ENCODE measurements at places on chromosomes 5 and 9.

- DNase-seq, result no peak
Measured at GRCh38 chr9:136921718-136922117, 22.8 kb downstream of the FBXW5 start.

DNA sequence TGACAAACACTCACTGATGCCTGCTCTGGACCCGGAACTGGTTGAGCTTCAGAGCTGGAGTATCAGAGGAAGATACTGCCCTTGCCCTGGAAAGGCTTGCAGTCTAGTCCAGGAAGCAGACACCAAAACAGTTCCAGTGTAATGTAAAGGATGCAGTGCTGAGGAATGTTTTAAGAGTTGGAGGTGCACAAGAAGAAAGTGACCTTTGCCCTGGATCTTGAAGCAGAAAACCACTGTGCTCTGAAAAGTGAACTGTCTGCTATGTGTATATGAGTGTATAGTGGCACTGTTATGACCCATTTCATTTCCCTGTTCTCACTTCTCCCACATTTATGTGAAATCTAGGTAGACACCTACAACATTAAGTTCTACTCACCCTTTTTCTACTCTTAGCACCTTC is 2.1 kb downstream of the ZNF346 start:
- DNase-seq, result peak; percentile 11

DNA sequence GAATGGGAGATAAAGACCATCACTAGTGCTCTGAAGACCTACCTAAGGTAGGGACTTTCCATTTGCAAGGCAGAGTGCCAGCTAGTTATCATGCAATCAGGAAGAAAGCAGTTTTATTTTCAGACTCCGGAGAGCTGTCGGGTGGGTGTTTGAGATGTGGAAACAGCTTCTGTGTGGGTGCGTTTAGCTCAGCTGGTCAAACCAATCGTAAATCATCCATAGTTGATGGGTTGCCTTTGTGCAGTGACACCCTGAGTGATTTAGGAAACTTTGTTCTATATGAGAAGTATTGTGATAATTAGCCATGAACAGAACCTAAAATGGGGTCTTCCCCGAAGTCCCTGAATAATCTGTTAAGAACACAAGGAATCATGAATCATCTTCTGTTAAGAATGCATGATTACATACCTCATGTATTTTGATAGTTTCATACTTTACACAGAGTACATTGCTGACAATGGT is 284.3 kb downstream of the ARHGAP26 start:
- DNase-seq, result peak; percentile 88

DNA sequence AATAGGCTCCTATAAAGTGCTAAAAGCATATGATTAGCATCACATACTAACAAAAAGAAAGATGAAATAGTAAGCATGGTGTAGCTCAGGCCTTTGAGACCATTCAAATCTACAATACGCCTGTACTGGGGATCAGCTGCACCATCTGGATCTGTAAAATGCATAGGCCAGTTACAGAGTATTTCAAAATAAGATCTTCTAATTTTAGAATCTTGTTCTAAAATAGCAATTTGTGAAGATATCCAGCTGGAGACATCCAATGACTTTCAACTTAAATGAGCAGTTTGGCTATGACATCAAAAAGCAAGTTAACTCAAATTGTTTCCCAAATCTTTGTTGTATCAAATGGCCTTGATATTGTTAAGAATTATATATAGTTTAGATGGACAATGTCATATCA is 386.3 kb downstream of the MRPS30 start:
- no peak for DNase-seq

- no peak for DNase-seq
Measured at GRCh38 chr5:155850370-155850769, 476.6 kb upstream of the SGCD start.

DNA sequence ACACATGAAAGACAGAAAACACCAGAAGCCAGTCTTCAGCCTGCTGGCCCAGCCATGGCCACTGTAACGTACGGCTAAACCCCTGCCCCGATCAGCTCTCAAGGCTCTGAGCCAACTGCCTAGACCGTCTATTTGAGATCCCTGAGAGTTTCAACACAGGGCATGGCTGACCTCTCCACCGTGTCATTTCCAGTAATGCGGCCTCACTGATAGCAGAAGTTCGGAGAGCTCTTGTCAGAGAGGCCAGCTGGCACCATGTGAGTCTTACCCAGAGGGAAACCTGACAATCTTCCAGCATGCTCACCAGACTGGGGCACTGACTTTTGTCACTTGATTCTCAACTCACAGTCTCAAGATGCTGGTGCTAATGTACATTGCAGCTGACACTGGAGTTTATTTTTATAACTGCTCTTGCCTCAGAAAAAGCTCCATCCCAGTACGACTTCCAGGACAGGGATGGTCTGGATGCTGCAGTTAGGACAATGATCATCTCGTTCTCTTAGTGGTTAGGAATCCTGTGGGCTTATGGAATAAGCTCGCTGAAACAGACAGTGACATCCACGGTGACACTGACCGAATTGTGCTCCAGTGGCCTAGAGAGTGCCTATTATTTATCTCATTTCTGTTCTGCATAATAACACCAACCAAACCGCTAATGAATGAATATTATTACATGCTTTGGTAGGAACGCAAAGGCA is 372.7 kb downstream of the ICE1 start:
- DNase-seq, result no peak

DNA sequence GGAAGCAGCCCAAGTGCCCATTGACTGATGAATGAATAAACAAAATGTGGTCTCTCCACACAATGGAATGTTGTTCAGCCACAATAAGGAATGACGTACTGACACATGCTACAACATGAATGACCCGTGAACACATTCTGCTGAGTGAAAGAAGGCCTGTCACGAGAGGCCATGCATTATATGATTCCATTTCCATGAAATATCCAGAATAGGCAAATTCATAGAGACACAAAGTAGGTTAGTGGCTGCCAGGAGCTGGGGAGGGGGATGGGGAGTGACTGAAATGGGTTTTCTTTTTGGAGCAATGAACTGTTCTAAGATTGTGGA is 41.4 kb downstream of the BICD2 start:
- DNase-seq, result peak; percentile 39

DNA sequence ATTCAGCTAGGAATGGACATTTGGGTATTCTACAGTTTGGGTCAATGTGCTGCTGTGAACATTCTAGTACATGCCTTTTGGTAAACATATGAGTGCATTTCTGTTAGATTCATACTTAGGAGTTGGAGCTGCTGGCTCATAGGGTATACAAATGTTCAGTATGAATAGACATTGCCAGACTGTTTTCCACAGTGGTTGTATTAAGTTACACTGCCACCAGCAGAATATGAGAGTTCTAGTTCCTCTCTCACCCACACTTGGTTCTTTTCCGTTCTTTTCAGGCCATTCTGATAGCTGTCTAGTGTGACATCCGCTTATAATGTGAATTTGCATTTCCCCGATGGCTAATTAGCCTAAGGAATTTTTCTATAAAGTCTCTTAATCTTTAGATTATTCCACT is 25.0 kb downstream of the STOM start:
- DNase-seq, result no peak

DNA sequence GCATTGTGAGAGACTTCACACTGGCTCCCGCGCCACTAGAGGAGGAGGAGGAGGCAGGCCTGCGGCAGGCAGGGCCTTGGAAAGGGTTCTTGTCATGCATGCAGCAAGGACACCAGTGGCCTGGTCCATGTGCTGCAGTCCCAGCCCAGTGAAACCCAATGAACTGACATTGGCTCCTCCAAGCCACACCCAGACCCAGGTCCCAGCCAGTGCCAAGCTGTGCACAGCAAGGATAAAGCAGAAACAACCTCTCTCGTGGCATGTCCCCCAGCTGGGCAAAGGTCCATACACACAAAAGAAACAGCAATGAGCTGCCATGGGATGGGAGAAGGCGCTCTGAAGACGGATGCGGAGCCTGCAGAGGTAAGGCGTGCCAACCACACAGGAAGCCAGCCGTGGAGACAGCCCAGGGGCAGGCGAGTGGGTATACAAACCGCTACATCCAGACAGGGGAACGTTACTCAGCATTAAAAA is 89.2 kb downstream of the SEMA4D start:
- no peak for DNase-seq

DNA sequence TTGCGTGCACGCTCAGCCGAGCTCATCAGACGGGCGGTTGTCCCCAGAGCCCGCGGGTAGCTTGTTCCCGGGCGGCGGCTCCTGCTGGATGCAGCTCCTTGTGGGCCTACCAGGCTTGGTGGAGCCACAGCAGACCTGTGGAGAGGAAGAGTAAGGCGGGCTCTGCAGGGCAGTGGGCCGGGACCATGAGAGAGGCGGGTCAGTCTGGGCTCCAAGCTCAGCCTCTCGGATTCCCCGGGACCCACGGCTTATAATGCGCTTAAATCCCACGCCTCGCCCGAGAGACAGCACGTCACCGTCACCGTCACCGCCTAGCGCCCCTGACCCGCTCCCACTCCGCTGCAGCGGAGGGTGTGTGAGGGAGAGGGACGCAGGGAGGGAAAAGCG is 1.9 kb upstream of the ANKRD18A start:
- no peak for DNase-seq
